ENCODE measurements at places on chromosomes 1 and 21. TPM values are rescaled to one million over a fixed set of nuclear protein-coding genes. Genes with fewer than 3 reads are reported as not detected.

DNA sequence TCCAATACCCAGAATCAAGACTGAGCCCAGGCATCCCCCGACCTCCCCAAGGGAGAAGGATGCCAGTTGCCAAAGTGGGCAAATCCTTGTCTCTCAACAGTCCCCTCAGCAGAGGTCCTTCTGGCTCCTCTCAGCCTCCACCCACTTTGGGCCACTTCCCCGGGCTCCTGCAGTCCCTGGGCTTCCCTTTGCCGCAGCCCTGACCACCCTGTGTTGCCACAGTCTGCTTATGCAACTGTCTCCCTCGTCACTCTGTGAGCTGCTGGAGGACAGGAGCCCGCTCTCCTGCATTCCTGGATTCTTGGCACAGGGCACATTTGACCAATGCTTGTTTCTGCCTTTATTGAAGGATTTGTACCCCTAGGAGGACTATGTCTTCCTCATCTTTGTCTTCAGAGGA is 2.9 kb upstream of the LRP8 start:
- H3K4me1 ChIP-seq, result no peaks in the 10 kb centered on the region
- DNase-seq, result peak; percentile 69
- H3K27ac ChIP-seq, result no peak overlapping the region
- no peaks in the 10 kb centered on the region for H3K36me3 ChIP-seq
- H3K27me3 ChIP-seq, result no peaks in the 10 kb centered on the region

The XCL1 gene
- total RNA-seq, result not detected

- H3K36me3 ChIP-seq, result no peaks in the 10 kb centered on the region
- no peak for DNase-seq
Measured at GRCh38 chr21:24272521-24272938, 1334.8 kb downstream of the MRPL39 start.

DNA sequence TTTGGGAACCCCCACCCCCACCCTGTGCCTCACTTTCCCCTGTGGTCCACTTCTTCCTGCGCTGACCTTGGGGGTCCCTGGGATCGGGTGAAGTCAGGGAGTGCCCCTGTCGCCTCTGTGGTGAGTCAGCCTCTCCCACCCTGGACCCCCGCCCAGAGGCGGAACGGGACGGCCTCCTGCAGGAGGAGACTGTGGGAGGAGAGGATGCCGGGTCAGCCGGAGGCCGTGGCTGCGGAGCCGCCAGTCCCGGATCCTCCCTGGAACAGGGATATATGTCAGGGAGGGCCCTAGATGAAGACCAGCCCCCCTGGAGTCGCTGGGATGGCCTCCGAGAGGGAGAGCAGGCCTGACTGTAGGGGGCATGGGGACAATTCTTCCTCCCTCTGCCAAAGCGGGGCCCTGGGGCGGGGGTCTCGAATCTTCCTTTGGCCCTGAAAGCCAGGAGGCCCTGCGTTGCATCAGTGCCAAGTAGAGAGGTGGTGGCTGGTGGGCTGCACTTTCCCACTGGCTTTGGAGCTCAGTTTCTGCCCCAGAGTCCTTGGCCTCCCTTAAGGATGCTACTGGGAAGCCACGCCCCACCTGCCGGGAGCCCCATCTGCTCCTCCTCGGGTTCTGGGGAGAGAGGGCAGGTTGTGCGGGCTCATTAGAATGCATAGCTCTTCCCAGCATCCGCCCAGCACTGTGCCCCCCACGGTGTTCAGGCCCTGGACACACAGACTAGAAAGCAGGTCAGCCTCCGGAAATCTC is 930 bp downstream of the ARHGEF10L start:
- peak; percentile 91 for DNase-seq
- peak overlapping the region; percentile 82 for H3K27ac ChIP-seq
- peak overlapping the region; percentile 78 for H3K4me3 ChIP-seq
- no peaks in the 10 kb centered on the region for H3K36me3 ChIP-seq
- no peaks in the 10 kb centered on the region for H3K27me3 ChIP-seq

The KLF17 gene
- not detected for total RNA-seq

DNA sequence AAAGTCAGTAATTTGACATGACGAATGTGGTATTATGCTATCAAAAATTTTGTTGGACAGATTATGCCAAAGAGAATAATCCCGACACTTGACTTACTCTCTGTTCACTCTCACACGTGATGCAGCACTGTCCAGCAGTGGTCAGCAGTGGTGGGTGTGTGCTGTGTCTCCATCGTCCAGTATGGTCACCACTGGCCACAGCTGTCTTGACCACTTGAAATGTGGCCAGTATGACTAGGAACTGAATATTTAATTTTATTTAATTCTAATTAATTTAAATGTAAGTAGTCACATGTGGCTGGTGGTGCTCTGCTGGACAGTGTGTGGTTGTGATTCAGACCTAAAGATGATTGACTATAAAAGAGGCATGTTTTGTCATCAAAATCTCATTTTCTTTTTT is 24.0 kb downstream of the URB2 start:
- no peak overlapping the region for H3K4me3 ChIP-seq
- no peak overlapping the region for H3K27ac ChIP-seq
- no peaks in the 10 kb centered on the region for H3K4me1 ChIP-seq
- peaks cover 34% of the 10 kb centered on the region for H3K36me3 ChIP-seq

DNA sequence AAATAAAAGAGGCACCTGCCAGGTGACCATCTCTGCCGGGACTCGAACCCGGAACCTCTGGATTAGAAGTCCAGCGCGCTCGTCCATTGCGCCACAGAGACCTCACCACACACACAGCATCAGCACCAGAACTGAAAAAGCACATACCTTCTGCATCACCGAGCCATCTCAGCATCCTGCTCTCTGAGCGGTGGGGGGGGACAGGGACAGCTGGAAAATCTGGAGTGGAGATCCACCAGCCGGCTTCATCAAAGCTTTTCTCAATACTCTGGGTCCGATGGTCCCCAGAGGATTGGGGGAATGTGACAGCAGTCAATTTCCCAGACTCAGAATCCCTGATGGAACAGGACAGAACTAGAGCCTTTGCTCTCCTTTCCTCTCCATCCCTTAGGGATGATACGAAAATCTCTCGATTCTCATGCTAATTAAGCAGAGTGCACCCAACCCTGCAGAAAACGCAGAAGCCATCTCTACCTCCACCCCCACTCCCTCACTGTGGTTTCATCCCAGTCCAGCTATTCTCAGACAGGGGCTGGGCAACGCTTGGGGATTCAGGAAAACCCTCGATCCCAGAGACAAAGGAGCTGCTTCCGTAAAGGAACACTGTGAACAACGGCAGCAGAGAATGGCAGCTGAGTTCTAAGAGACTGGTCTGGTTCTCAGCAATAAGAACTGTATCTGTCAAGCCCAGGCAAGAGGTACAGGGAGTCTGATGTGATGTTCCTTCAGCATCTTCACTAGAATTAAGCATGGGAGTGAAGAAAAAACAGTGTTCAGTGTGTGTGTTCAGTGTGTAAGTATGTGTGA is 29.6 kb upstream of the CADM3 start:
- H3K4me3 ChIP-seq, result no peak overlapping the region
- DNase-seq, result no peak
- H3K36me3 ChIP-seq, result no peaks in the 10 kb centered on the region
- H3K4me1 ChIP-seq, result no peaks in the 10 kb centered on the region

- H3K27ac ChIP-seq, result peak overlapping the region; percentile 96
- no peak for DNase-seq
- no peaks in the 10 kb centered on the region for H3K27me3 ChIP-seq
- H3K4me3 ChIP-seq, result no peak overlapping the region
- no peaks in the 10 kb centered on the region for H3K36me3 ChIP-seq
Measured at GRCh38 chr1:59014827-59015226, 231.0 kb upstream of the JUN start.

GRCh38 chr1:211605034-211605433 is 26.1 kb upstream of the SLC30A1 start:
- no peaks in the 10 kb centered on the region for H3K27me3 ChIP-seq
- DNase-seq, result no peak
- no peak overlapping the region for H3K27ac ChIP-seq
- H3K4me3 ChIP-seq, result no peak overlapping the region
- no peaks in the 10 kb centered on the region for H3K4me1 ChIP-seq
- H3K36me3 ChIP-seq, result no peaks in the 10 kb centered on the region

The LENEP gene
- not detected for total RNA-seq

- H3K27ac ChIP-seq, result no peak overlapping the region
- no peak overlapping the region for H3K4me3 ChIP-seq
- H3K27me3 ChIP-seq, result no peaks in the 10 kb centered on the region
- H3K36me3 ChIP-seq, result no peaks in the 10 kb centered on the region
Measured at GRCh38 chr1:47690341-47691250, 252.8 kb downstream of the FOXD2 start.

DNA sequence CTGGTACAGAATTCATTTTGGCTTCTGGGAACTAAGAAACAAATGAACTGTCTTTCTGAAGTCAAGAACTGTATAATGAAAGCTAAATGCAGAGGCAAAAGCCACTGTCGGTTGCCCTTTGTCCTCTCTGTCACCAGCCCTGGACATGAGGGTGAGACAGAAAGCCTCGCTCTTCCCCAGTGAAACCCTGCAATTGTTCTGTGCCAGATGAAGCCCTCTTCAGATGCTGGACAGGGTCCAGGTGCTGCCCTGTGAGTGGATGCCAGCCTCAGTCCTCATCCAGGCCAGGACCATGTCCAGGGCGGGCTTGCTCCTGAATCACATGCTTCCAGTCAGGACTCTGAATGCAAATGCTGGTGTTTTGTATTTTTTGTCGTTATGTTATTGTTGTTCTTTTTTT is 138.7 kb downstream of the RUNX1 start:
- no peak for DNase-seq
- H3K27me3 ChIP-seq, result peaks cover 2% of the 10 kb centered on the region
- H3K4me1 ChIP-seq, result no peaks in the 10 kb centered on the region
- H3K4me3 ChIP-seq, result no peak overlapping the region
- H3K27ac ChIP-seq, result no peak overlapping the region

DNA sequence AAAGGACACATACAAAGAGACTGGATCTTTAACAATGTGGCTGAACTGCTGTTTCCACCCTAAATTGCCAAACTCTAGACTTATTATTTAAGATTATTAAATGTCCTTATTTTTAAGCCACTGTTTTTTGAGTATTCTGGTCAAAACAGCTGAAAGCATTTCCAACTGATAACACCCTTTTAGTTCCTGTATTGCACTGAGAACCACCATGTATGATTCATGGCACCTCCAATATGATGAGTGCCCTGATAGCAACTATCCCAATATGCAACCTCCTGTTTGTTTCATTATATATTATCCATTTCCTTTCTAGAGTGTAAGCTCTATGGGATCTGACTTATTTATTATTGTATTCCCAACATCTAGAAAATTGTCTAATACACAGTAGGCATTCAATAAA is 269.4 kb downstream of the HHIPL2 start:
- H3K27ac ChIP-seq, result no peak overlapping the region
- H3K4me1 ChIP-seq, result no peaks in the 10 kb centered on the region
- no peaks in the 10 kb centered on the region for H3K27me3 ChIP-seq
- DNase-seq, result no peak
- no peaks in the 10 kb centered on the region for H3K36me3 ChIP-seq

GRCh38 chr1:156808186-156809030 is 8.2 kb downstream of the SH2D2A start:
- no peaks in the 10 kb centered on the region for H3K36me3 ChIP-seq
- no peak for DNase-seq
- no peaks in the 10 kb centered on the region for H3K27me3 ChIP-seq
- H3K4me1 ChIP-seq, result no peaks in the 10 kb centered on the region
- H3K27ac ChIP-seq, result no peak overlapping the region
- H3K4me3 ChIP-seq, result no peak overlapping the region

- no peaks in the 10 kb centered on the region for H3K4me1 ChIP-seq
- H3K27ac ChIP-seq, result no peak overlapping the region
- no peaks in the 10 kb centered on the region for H3K27me3 ChIP-seq
- peaks cover 41% of the 10 kb centered on the region for H3K36me3 ChIP-seq
- no peak for DNase-seq
- H3K4me3 ChIP-seq, result no peak overlapping the region
Measured at GRCh38 chr21:31667132-31667531, 7.6 kb downstream of the SOD1 start.

DNA sequence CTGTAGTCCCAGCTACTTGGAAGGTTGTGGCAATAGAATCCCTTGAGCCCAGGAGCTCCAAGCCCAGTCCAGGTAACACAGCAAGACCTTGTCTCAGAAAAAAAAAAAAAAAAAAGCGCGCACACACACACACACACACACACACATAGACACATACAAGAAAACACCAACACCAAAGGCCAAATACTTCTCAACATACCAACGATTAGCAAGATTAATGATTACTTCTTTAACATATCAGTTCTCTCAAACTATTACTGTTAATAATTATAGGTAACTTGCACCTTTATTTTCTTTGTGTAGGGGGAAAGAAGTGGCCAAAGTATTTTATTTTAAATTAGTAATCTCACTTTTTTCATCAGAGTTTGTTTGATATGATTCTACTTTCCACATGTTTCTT is 289.5 kb upstream of the ADGRL2 start:
- no peaks in the 10 kb centered on the region for H3K36me3 ChIP-seq
- no peaks in the 10 kb centered on the region for H3K27me3 ChIP-seq
- H3K4me3 ChIP-seq, result no peak overlapping the region
- DNase-seq, result no peak

GRCh38 chr21:42151148-42151947 is 67.6 kb upstream of the ABCG1 start:
- H3K27ac ChIP-seq, result no peak overlapping the region
- H3K27me3 ChIP-seq, result no peaks in the 10 kb centered on the region
- no peaks in the 10 kb centered on the region for H3K36me3 ChIP-seq
- no peak overlapping the region for H3K4me3 ChIP-seq

GRCh38 chr1:10152709-10153284 is 57.6 kb upstream of the KIF1B start:
- peaks cover 6% of the 10 kb centered on the region for H3K36me3 ChIP-seq
- no peaks in the 10 kb centered on the region for H3K27me3 ChIP-seq
- H3K27ac ChIP-seq, result no peak overlapping the region
- peak; percentile 37 for DNase-seq

- no peak overlapping the region for H3K27ac ChIP-seq
- no peaks in the 10 kb centered on the region for H3K36me3 ChIP-seq
- no peaks in the 10 kb centered on the region for H3K27me3 ChIP-seq
- no peaks in the 10 kb centered on the region for H3K4me1 ChIP-seq
- H3K4me3 ChIP-seq, result no peak overlapping the region
Measured at GRCh38 chr1:71593523-71593922, 512.7 kb upstream of the ZRANB2 start.

The C4BPA gene
- 45.7 TPM for total RNA-seq

GRCh38 chr1:65722461-65722860 is 70.2 kb upstream of the PDE4B start:
- H3K4me1 ChIP-seq, result no peaks in the 10 kb centered on the region
- H3K27ac ChIP-seq, result no peak overlapping the region
- DNase-seq, result no peak
- H3K27me3 ChIP-seq, result no peaks in the 10 kb centered on the region
- no peaks in the 10 kb centered on the region for H3K36me3 ChIP-seq
- H3K4me3 ChIP-seq, result no peak overlapping the region

Measured in kidney (tissue), 22 donors.